ENCODE measurements at places on chromosomes 2 and 18.

- no peak for DNase-seq
Measured at GRCh38 chr2:172339371-172340010, 87.9 kb upstream of the ITGA6 start.

DNA sequence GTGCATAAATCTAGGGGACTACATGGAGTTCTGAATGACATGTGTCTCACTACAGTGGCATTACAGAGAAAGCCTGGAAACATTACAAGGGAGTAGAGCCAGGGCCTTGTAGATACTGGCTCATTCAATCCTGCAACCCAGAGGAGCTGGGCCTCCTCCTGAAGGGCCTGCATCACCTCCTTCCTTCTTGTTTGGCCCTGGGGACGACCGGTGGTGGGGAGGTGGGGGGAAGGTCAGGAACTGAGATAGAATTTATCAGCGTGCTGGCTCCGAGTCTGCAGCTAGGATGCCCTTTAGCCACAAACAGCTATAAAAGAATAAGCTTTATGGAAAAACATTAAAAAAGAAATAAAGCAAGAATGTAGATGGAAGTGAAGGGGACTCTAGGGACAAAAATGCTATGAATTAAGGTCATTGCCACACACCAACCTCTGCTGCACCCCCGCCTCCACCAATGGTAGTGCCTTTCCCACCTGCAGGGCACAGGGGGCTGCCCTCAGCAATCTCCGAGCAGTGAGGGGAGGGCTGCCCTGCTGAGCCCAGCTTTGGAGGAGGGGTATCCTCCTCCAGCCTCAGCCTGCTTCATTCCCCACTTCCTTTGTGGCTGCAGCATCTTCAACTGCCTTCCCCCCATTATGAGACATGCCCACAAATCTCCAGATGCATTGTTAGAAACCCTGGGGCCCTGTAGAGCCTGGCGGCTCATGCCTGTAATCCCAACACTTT lies 149.0 kb downstream of the MSH2 start:
- DNase-seq: no peak

- DNase-seq: no peak
Measured at GRCh38 chr18:73244401-73244800, 376.6 kb upstream of the NETO1 start.

DNA sequence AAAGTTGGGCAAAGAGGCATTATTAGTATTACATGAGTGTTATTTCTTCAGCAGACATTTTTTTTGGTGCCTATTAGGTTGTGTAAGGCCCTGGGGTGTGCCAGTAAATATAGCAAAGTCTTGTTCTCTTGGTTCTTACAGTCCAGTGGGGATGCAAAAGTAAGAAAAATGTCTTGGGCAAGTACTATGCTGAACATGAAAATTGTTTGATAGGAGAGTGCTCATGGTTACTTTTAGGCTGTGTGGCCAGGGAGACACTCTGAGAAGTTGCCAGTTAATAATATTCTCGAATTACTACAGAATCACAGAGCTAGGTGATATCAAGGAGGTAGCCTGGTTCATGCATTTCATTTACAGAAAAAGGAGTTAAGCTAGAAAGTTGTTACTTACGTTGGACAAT lies 1.9 kb downstream of the AGFG1 start:
- no peak for DNase-seq

DNA sequence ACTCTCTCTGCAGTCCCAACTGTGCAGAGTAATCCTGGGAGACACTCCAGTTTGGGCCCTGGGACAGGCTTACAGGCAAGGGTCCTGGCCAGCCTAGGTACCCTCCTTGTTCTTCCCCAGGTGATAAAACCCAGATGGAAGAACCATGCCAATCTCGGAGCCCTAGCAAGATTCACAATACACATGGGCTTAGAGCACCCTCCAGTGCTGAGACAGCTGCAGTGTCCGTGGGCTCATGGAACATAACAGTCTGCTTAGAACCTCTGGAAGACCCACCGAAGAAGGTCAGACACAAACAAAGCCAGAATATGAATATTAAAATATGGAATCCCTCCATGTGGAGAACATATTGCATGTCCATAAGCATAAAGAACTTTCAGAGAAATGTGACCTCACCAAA lies 568.1 kb downstream of the KCNJ3 start:
- no peak for DNase-seq

DNA sequence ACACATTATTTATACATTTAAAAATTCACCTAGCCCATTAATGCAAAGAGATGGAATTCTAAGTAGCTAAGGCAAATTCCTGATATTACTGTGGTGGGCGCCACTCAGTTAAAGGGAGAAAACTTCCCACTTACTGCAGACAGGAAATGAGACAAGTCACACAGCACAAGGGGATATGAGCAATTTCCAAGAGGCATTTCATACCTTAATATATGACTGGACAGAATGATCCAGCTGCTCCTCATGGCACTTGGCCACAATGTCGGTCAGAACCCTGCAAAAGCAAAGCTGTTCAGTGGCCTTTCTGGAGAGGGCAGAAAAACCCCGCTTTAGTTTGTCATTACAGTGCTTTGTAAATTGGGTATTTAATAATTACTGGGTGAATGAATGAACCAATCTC lies 121.4 kb upstream of the CCDC195 start:
- no peak for DNase-seq

DNA sequence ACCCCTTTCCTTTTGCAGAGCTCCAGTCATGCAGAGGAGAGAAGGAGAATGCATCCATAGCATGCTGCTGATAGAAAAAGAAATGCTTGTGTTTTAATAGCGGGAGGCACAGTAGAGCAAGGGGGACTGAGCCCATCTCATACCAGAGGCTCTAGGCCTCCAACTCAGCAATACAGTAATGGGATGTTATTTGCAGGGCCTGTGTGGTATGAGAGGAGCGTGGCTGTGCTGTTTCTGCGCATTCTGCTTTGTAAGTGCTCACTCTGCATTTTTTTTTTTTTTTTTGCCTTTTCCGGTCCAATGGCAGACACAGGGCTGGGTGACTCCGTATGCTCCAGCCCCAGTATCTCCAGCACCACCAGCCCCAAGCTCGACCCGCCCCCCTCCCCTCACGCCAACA lies 200.0 kb downstream of the GBX2 start:
- DNase-seq: no peak

DNA sequence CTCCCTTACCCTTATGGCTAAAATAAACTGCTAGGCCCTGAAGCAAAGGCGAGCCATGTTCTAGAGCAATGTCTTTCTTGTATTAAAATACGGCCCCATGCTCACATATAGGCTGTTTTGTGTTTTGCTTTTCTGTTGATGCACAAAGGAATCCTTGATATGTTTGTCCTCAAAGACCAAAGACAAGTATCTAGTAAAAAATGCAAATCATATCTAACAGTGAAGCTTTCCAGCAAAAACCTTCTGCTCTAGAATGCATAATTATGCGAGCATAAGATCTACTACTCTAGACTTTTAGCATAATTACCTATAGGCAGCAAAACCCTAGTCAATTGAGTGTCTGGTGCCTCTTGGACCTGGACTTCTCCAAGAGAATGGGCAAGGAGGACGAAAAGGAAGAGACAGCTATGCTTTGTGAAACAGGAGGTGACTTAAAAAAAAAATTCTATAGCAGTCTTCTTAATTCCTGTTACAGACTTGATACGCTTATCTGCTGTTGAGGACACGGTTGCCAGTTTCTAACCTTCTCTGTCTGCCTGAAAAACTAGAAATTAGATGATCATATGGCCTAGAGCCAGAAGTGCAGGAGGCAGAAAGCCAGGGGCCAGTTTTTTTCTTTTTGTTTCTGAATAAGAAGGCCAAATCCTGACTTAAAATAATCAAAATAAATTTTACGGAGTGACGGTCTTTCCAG lies 1.5 kb upstream of the AMMECR1L start:
- DNase-seq: no peak

DNA sequence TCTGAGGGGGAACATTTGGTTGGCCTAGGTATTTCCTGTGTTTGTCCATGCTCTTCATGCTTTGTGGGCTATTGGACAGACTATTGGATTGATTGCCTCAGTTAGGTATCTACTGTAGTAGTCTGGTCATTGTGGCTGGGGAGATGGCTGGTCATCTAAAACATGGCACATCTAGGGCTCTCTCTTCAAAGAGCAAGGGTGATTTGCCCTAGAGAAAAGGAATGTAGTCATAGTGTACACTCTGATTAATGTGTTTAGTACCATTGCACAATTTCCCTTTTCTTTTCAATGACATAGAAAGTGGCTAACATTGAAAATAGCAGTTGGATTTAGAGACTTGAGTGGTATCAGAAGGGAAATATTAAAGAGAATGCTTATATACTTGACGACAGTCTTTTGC lies 114.3 kb downstream of the LCLAT1 start:
- no peak for DNase-seq

All from hippocampal formation (tissue), 2 donors.